ENCODE measurements at places on chromosomes 6 and 20.

- DNase-seq, result no peak
Measured at GRCh38 chr6:168015482-168016175, 18.2 kb downstream of the KIF25 start.

GRCh38 chr6:165597821-165598220 is 65.2 kb downstream of the PDE10A start:
- no peak for DNase-seq

GRCh38 chr6:20126102-20126752 is 86.0 kb downstream of the MBOAT1 start:
- no peak for DNase-seq

DNA sequence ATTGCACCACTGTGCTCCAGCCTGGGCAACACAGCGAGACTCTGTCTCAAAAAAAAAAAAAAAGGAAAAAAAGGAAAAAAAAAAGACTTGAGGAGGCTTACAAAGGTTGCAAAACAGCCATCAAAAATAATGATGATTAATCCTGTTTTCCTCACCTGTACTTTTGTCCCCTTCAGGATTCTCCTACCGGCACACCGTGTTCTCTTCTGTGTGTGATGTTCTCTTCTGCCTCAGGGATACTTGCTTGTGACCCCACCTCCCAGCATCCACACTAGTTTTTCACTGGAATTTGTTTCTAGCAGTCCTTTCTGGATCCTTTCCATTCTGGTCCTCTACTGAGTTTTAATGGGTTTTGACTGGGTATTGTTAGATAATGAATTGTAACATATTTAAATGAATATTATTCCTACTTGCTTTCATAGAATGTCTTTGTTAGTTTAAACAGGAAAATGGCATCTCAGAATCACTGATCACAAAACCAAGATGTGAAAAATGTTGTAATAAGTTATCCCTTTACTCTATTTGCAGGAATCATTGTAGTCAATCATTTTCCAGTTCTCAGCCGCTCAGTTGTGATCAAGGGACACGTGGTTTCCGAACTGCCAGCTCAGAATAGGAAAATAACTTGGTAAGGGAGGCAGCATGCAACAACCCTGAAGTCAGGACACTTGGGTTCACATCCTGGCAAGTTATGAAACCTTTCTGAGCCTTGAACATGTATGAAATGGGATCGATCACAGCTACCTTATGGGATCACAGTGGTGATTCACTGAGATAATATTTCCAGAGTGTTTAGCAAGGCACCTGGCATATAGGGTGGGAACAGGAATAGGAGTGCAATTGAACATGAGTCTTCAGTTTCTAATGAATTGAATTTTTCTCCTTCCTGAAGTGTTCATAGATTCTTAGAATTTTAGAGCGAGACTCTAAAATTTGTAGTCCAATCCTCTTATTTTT is 8.5 kb downstream of the C6orf89 start:
- DNase-seq, result no peak

DNA sequence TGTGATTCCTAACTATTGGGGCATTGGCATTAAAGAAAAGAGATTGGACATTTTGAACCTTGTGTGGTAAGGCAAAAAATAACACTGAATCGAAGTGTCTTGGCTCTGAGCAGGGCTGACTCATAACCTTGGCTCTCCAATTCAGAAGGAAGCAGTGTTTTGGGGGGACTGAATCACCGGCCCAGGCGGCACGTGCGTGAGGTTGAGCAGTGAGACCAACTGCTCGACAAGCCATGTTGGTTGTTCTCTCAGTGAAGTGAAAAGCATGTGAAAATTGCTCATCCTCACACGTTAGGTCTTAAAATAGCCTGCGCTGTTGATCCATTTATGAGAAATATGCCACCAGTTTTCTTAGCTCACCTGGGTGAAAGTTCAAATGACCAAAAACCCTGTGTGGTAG is 137.8 kb upstream of the SPACA1 start:
- DNase-seq, result peak; percentile 46

DNA sequence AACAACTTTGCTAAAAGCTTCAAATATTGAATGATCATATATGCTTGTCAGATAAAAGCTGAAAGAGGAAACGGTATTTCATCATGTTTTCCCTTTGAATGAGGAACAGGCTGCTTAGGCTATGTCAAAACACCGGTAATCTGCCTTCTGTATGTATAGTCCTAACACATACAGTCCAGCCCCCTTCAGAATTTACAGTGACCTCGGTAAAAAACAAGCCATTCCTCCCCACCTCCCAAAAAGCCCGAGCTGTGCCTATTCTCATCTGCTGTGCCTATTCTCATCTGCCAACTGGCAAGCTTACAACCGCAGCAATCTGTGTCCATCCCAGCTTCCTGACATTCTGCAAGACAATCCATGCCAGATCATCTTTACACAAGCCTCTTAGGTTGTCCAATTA is 26.8 kb upstream of the UBE2J1 start:
- DNase-seq, result no peak

DNA sequence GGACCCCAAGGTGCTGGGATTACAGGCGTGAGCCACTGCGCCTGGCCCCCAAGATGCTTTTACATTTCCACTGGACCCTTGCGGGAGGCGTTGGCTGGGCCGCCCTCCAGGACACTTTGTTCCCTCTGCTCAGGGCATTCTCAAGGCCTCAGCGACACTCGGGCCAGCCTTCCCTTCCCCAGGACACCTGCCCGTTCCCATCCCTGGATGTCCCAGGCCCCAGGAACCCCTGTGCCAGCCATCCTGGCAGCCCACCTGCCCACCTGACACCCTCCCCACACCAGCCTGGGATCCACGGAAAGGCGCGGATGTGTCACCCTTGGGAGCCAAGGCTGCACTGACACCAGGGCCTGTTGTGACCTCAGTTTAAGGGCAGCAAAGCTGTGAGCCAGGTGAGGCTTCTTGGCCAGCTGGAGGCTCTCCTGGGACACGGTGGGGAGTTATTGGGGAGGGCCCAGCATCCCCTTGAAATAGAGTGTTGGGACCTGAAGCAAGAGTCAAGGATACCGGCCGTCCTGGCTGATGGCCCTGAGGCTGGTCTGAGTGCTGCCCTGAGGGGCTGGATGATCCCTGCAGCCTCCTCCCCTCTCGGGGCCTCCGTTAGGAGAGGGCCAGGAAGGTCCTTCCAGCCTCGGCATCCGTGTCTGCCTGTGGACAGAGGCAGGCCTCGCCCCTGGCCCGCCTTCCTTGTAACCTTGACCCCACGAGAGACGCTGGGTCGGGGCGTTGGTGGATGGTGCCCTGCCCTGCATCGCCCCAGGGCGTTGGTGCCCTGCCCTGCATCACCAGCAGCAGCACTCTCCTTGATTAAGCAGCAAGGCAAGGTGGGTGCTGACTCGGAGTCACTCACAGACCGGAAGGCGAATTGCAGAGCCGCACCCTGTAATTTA is 84.2 kb upstream of the BHLHE23 start:
- no peak for DNase-seq

- DNase-seq, result no peak
Measured at GRCh38 chr6:74939721-74940620, 265.9 kb downstream of the COL12A1 start.

DNA sequence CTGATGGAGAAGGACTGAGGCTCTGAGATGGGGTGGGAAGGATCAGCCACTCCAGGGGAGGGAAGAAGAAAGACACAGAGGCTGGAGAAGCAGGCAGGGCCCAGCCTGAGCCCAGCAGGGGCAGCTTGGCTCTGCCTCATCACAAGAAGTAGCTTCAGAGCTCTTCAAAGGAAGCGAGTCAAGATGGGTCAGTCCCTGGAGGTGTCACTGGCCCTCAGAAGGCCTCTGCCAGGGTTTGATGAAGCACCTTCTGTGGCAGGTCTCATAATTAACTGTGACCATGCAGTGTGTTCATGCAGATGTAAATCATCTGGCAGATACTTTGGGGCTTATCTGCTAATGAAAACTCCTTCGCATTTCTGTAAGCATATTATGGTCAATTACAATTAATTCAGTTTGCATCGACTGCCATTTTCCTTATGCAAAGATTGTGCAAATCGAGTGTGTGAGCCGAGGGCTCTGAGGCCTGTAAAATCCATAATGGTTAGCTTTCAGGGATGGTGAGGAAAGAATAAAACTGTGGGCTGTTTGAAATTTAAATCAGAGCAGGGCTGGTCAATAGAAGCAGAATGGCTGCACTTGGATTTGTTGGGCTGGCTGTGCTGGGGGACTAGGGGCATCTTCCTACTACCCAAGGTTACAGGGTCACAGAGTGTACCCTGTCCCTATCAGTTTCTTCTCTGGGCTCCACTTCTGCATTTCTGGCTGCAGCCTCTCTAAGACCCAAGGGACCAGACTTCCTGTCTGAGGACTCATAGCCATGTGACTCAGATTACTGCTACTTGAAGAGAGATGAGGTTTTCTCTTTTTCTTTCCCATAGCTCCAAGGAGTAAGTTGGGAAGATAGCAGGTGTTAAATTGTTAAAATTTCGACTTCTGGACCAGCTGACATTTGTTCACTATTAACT is 376.6 kb downstream of the DHX35 start:
- DNase-seq, result peak; percentile 0

DNA sequence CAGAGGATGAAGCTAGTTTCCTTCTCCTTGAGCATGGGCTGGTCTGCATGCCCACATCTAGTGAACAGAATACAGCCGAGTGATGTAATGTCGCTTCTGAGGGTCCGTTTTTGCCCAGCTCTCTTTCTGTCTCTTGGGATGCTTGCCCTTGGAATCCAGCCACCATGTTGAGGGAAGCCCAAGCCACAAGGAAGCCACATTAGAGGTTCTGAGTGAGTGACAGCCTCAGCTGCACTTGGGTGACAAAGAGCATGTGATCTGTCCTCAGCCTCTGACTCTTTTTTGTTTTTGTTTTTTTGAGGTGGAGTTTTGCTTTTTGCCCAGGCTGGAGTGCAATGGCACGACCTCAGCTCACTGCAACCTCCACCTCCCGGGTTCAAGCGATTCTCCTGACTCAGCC is 100.6 kb upstream of the SALL4 start:
- no peak for DNase-seq

DNA sequence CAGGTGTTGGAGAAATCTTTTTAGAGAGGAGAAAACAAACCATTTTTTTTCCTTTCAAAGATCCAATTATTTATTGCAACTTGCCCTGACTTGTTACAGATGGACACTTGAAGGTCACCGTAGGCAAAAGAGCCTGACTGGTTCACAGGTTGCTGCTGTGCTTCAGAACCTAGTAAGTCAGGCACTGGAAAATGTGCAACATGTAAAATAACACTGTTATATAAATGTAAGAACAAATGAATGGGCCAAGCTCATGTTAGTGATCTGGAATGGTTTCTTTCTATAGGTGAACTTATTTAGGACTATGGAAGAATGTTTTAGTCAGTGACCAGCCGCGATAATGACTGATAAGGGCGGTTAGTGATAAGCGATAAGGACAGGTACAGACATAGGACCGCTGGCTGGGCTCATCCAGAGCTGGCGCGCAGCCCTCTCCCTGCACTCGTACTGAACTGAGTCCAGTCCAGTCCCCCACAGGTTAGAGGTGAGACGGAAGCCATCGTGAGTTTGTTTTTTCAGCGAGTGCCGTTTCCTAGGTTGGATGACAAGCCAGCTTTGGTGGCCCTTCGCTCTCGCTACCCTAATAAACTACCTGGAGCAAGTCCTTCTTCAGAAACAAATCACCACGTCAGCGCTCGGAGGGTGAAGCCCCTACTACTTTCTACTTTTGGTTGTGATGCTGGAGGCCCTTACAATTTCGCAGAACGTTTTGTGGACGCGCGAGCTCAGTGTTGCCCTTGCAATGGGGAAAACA is 94.4 kb upstream of the PRDM1 start:
- DNase-seq, result no peak

Data from fibroblast of lung (primary cell).